Transverse colon (tissue), 4 donors: ENCODE measurements at places on chromosomes 3 and 15. TPM values are rescaled to one million over a fixed set of nuclear protein-coding genes. Genes with fewer than 3 reads are reported as not detected.

GRCh38 chr3:45367453-45367871 lies 20.9 kb upstream of the LARS2 start:
- DNase-seq: peak; percentile 48

GRCh38 chr3:195802795-195803194 lies 8.9 kb downstream of the MUC4 start:
- DNase-seq: no peak

DNA sequence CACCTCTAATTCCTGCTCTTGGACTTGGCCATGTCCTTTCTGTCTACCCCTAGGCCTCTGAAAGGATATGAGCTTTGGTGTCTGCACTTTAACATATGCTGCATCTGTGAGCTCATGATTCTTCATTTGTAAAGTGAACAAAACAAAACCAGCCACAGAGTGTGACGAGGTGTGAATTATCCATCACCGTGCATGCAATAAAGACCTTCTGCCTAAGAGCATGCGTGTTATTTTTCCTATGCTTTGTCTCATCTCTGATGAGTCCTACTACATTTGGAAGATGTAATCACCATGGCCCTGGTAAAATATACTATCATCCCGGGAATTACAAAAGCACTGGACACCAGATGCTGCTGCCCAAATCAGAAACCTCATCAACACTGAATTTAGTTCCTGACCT lies 103.5 kb upstream of the KCNAB1 start:
- DNase-seq: no peak

- no peak for DNase-seq
Measured at GRCh38 chr3:55482496-55483195, 4.5 kb downstream of the WNT5A start.

DNA sequence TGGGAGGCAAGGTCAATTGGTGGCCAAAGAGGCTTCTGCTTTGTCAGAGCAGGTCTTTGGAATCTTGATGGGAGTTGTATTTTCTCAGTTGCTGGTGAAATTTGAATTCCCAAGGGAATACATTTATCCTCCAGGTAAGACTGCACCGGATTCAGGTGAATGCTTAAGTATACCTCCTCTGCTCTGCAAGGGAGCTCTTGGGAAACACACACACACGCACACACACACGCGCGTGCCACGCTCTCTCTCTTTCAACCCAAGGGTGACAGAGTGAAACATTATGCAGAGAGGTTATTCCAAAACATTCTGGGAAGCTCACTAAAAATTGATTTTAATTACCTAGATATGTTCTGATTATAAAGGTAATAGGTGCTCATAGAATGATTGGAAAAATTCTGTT lies 33.7 kb downstream of the ST6GAL1 start:
- no peak for DNase-seq

GRCh38 chr3:196227629-196228493 lies 11.5 kb downstream of the SLC51A start:
- DNase-seq: no peak

DNA sequence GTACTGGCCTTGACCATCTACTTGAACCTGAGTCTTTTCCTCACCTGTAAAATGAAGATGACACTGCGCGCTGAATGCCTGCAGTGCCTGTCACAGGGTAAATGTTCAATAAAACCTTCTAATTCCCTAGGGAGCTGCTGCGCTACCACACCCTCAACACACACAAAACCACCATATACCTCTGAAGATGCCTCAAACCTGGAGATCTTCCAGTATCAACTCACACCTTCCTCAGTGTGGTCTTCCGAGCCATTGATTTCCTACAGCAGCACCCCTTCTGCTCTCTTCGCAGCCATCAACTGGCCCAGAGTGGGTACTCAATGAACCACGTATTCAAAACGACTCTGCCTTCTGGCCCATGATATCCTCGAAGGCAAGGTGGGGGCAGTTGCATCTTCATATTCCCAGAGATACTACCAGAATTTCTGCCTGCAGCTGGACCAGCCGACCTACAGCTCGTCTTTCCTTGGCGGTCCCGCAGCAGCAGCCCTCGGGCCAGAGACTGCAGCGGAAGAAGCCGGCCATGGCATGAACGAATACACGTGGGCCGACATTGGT lies 695 bp downstream of the RPL32 start:
- no peak for DNase-seq

DNA sequence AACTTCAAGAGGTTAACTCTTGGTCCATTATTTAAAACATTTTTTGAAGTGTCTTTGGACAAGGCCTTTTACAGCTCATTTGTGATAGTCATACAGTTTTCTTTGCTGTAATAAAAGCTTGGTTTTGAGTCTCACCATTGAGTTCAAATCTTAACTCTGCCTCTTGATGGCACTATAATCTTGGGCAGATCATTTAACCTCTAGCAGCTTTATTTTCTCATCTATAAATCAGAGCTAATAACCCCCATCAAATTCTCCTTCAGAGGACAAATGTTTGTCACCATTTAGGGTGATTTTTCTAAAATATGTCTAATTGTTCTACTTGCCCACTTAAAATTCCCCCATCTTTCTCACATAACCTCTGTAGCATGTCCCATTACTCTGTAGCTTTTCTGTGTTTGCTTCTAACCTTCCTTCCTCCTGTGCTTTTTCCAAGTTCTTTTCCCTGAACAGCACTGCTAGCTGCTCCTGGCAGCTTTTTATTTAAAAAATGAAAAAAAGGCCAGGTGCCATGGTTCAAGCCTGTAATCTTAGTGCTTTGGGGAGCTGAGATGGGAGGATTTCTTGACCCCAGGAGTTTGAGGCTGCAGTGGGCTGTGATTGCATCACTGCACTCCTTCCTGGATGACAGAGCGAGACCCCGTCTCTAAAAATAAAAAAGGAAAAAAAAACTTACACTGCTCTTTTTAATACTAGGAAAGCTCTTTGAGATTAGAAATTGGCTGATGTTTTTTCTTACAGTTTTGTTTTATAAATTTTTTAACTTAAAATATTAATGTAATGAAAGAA lies 28.5 kb downstream of the UBE2E1 start:
- no peak for DNase-seq

CA12 gene
- total RNA-seq: 392 TPM

RTP1 gene
- not detected for total RNA-seq

- no peak for DNase-seq
Measured at GRCh38 chr3:180827171-180827570, 85.3 kb upstream of the FXR1 start.

GRCh38 chr3:128436214-128436613 lies 30.5 kb downstream of the DNAJB8 start:
- DNase-seq: no peak
